ENCODE measurements at places on chromosomes 3 and 15.

- DNase-seq: no peak
These were observed 204.8 kb downstream of the PDZRN3 start for GRCh38 chr3:73419942-73420341.

DNA sequence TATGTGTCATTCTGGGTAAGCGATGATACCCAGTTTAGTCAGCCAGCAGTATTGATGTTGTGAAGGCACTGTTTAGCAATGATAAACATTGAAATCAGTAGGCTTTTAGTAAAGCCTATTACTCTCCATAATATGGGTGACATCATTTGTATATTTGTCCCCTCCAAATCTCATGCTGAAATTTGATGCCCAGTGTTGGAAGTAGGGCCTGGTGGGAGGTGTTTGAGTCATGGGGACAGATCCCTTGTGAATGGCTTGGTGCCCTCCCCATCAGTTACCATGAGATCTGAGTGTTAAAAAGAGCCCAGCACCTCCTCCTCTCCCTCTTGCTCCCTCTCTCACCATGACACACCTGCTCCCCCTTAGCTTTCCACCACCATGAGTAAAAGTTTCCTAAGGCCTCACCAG is 31.4 kb upstream of the FAN1 start:
- no peak for DNase-seq

DNA sequence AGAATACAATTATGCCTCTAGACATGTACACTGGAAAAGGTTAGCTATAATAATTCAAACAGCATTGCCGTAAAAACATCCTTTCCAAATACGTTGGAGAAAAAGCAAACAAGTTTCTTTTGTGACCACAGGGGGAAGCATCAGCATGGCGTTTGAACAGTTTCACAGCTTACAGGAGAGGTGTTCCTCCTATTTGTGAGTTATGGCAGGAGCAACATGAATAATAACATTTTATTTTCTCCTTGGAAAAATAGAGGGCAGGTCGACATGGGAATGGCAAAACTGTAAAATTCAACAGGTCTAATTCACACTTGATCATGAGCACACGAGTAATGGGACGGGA is 39.7 kb upstream of the GADL1 start:
- no peak for DNase-seq

GRCh38 chr3:51434746-51435327 is 43.8 kb downstream of the RBM15B start:
- peak; percentile 1 for DNase-seq

- DNase-seq: no peak
These were observed 318.0 kb downstream of the FGF12 start for GRCh38 chr3:192409201-192409837.

GRCh38 chr15:81901319-81901718 is 144.5 kb downstream of the MEX3B start:
- no peak for DNase-seq

GRCh38 chr3:54358316-54358715 is 236.0 kb downstream of the CACNA2D3 start:
- no peak for DNase-seq

GRCh38 chr3:55607844-55608243 is 120.7 kb upstream of the WNT5A start:
- no peak for DNase-seq

- DNase-seq: no peak
These were observed 211.7 kb downstream of the FGF12 start for GRCh38 chr3:192515664-192516045.

Measured in stimulated activated CD8-positive, alpha-beta memory T cell treated with anti-CD3 and anti-CD28 coated beads, Interleukin-4, amount 100 ng/mL, for 24 hours (primary cell).